ENCODE measurements at places on chromosomes 12 and 14.

GRCh38 chr14:29216268-29217232 lies 450.0 kb downstream of the FOXG1 start:
- no peak for DNase-seq

DNA sequence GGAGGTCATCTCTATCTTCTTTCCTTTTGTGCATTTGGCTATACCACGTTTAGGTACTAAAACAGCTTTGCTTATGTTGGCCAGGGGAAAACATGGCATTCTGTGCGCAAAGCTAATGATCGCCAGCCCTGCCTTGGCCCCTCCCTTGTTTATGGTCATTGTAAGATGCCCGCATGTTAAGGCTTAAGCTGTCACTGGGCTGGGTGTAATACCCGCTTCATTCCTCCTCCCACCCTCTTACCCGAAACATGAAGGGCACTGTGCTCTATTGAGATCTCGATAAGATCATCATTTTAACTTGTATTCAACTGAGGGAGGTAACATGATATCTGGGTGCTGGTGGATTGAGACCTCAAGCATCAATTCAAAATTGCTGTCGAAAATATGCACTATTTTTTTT lies 34.7 kb downstream of the BRI3BP start:
- DNase-seq, result no peak

DNA sequence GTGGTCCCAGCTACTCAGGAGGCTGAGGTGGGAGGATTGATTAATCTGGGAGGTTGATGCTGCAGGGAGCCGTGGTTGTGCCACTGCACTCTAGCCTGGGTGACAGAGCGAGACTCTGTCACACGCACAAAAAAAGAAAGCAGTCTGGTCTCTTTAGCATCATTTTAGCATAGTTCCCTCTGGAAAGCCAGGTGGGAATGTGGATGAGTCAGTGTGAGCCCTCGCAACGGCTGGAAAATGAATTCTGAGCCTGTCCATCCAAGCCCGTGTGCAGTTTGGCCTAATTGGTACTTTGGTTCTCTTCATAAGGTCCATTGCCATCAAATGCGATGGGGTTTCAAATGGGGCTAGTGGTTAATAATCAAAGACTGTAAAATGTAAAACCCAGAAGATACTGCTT lies 2.4 kb downstream of the MYL2 start:
- no peak for DNase-seq

- DNase-seq, result no peak
Observed at GRCh38 chr12:10810068-10810467, at the start of gene TAS2R9. TAS2R9 (minus strand) TSS chr12:10810168; CDS start chr12:10810075, 93 bp downstream.

GRCh38 chr12:54593725-54594124 lies 5.3 kb upstream of the PPP1R1A start:
- DNase-seq, result no peak

DNA sequence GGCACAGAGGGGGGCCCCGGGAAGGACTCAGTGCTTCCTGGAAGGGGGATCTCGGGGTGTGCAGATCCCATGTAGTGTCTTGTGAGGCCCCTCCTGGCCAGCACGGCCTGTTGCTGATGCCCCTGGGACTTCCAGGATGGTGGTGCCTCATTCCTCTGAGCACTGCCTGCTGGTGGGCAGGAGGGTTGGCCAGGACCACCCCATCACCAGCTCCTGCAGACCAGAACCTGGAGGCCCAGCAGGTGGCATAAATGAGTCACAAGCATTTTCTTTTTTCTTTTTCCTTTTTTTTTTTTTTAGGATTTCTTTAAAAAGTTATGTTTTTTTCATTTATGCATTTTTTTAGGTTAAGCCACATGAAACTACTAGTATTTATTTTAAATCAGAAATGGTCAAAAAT lies 8.0 kb downstream of the MMP17 start:
- no peak for DNase-seq

- no peak for DNase-seq
Observed at GRCh38 chr12:117109943-117110635, 10.9 kb upstream of the TESC start.
